ENCODE measurements at places on chromosomes 4 and X.

DNA sequence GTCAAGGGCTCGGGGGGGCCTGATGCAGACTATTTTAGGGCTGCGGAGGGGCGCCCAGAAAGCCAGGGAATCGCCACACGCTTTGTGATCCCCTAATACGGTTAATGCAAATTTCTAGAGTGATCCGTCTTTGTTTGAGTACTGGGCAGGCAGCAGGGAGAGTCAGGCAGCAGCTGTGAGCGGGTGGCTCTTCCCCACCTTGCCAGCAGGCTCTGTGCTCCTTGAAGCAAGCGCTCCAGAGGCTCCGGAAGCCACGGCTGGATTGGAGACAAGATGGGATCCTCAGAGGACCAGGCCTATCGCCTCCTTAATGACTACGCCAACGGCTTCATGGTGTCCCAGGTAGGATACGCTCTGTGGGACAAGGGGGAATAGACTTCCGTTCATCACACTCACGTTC, at the start of gene ASMT:
Gene ASMT, plus strand, starts transcription at position 133 of the 400 bp plus-strand sequence. Its CDS starts 141 bp downstream, at position 274.
- no peak for DNase-seq

- no peak for DNase-seq
These were observed 70.1 kb upstream of the CLCN4 start for GRCh38 chrX:10086676-10087075.

GRCh38 chr4:80279751-80280150, 13.3 kb downstream of the FGF5 start:
- DNase-seq = no peak

GRCh38 chr4:173478201-173478912, 51.7 kb downstream of the HAND2 start:
- no peak for DNase-seq

DNA sequence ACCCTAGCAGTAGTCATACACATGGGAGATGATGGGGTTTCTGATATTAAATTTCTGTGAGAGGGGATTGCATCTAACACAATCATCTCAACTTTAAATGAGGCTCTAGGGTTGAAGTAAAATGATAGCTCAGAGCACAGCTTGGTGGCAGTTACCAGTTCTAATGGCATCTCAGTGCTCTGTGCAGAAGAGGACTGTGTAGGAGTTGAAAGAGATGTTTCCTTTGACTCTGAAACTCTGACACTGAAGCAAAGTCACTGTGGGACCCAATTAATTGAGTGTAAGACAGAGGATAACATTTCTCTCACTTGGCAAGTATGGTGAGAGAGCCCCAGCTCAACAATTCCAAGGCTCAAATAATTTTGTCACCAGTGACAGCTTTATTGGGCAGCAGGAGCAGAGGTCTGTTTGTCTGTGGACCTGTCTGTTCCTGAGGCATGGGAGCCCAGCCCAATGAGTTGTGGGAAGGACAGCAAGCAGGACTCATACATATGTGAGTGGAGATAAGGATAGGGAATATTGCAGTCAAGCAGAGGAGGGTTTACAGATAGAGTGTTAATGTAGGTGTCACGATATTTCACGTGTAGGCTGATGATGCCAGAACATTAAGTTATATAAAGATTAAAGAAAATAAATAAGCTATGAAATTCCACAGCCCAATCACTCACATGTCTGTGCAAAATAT, 76.7 kb upstream of the NAF1 start:
- DNase-seq = no peak

DNA sequence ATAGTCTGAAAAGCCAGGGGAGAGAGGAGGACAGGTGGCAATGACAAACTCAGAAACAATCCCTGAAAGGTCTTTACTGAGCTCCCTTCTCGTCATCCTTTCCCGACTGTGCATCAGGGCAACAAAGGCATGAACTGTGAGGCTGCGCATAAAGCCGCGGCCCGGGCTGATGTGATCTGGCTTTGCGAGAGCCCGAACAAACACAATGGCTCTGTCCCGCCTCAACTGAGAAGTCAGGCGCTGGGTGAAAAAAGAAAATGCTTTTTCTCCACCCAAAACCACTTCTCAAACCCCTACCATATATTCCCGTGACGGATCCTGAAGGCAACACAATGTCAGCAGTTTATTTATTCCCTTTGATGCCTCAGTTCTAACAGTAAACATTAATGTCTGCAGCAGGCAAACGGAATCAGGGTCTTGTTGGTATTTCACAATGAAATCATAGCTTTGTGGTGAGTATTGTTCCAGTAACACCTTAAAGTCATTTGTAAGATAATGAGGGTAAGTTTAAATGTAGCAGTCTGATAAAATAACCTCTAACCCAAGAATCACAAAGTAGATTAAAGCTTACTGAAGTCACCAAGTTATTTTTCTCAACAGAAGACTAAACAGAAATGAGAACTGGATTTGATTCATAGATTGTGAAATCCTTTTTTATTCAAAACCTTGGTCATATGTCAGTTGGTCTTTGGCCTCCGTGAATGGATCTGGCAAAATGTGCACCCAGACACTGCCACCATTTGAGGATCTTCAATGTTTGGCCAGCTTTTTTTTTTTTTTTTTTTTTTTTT, 67.4 kb downstream of the APBB2 start:
- DNase-seq = no peak

DNA sequence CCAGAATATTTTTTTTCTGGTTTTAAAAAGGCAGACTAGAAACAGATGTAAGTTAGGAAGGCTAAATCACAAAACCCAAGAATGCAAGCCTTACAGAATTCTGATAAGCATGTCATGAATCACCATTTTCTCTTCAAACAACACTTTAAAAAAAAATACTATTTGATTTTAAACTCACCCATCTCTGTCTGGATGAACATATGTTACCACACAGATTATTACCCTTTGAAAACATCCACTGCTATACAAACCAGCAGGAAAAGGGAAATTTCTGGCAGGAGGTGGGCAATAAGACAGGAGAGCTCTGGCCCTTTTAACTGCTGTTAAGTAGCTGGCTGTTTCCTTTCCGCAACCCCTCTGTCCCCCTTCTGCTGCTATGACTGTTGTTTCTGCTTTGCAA, 317.7 kb upstream of the NOCT start:
- DNase-seq = no peak

DNA sequence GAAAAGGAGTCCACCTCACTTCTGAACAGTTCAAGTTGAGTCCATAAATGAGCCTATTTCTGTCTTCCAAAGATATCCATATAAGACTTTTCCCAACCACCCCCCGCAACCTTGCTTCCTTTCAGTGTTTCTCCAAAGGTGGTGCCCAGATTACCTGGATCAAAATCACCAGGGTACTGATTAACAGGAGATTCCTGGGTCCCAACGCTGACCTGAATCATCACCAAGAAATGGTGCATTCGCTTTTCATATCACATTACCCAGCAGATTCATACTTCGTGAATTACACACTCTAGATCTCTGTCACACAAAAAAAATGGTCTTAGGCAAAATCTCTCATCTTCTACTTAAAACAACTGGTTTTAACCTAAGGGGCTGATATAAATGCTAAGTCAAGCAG, 2.1 kb upstream of the GALNT7 start:
- DNase-seq = no peak

GRCh38 chr4:100083289-100083688, 107.0 kb downstream of the DDIT4L start:
- DNase-seq = no peak

GRCh38 chr4:181684310-181684709, 558.9 kb upstream of the TENM3 start:
- DNase-seq = no peak
